ENCODE measurements at places on chromosomes 1 and 21.

GRCh38 chr1:180279651-180280050, 49.6 kb downstream of the LHX4 start:
- DNase-seq, result no peak

GRCh38 chr1:211353562-211354212, 27.1 kb downstream of the TRAF5 start:
- no peak for DNase-seq

GRCh38 chr1:234108921-234109320, 204.4 kb downstream of the SLC35F3 start:
- DNase-seq, result no peak

DNA sequence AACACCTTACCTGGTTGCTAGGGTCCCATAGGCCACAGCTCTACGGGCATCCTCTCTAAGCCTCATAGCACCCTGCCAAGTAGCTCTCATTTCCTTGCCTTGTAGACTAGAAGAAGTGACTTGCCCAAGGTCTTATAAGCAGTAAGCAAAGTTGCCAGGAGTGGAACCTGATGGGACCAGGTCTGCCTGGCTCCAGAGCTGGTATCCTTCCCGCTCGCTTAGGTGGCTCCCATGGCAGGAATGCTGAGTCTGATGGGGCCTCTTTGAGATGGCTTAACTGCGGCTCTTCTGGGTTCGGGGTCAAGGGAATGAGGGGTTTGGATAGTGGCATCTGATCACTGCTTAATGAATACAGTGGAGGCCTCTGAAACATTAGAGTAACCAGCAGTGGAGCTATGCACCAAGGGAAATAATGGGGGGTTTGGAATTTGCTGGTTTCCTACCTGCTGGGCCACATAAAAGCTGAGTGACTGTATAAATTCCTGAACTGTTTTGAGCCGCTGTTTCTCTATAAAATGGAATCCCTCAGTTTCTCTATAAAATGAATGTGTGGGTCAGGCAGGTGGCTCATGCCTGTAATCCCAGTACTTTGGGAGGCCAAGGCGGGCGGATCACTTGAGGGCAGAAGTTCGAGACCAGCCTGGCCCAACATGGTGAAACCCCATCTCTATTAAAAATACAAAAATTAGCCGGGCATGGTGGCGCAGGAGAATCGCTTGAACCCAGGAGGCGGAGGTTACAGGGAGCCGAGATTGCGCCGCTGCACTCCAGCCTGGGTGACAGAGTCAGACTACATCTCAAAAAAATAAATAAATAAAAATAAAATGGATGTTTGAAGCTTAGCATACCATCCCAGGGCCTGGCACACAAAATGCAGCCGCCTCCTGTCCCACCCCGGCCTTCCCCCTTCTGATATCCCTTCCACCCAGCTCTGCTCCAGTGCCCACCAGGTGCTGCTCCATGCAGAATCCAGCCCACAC, 12.4 kb downstream of the FAM151A start:
- DNase-seq, result no peak

DNA sequence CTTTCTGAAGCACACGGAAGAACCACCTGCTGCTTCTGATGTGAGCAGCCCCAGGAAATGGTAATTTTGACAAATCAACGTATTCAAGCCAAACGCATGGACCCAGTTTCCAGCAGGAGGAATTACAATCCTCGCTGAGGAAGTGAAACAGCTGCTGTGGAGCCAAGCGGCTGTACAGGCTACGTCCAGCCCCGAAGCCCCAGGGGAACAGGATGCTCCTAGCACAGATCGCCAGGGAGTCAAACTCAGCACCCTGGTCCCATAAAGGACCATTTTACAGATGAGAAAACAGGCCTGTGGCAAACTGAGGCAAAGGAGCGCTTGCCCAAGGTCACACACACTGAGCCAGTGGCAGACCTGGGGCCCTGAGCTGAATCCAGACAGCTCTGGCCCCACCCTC, 108.0 kb downstream of the PTPRU start:
- DNase-seq, result no peak

DNA sequence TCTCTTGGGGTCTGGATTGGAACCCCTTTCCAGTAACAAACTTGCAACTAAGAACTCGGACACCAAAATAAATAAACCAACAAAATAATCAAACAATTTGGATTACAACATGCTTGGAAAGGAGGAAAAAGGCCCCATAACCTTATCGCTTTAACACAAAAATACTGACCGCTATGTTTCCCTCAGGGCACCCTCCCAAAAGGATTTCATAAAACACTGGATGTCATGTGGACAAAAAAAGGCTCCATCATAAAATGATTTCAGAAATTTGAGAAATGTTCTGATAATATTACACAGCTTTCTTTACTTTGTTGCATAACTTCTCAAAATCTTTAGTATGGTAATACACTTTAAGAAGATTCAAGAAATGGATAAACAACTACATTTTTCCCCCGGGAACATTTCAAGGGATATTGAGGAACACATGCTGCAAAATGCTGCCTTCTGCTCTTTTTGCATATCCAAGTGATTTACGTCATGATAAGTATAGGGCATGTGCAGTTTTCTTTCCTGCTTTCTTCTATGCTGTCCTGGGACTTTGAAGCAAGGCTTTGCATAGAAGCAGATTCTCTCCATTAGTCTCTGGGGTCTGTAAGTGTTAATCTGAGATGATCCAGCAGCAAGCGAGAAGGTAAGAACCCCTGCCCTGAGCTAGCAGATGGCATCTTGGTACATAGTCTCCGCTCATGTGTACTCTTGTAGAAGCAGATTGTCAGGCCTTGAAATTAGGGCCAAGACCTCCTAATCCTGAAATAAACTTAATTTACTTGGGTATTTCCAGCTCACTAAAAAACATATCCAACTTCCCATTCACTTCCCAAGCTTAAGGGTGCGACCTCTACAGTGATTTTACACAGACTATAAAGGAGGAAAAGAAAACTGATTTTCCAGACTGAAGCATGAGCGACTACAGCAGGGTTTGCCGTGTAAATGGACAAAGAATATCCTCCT, 85.5 kb upstream of the KIAA0040 start:
- DNase-seq, result no peak
